ENCODE measurements at places on chromosomes 2 and 18.

DNA sequence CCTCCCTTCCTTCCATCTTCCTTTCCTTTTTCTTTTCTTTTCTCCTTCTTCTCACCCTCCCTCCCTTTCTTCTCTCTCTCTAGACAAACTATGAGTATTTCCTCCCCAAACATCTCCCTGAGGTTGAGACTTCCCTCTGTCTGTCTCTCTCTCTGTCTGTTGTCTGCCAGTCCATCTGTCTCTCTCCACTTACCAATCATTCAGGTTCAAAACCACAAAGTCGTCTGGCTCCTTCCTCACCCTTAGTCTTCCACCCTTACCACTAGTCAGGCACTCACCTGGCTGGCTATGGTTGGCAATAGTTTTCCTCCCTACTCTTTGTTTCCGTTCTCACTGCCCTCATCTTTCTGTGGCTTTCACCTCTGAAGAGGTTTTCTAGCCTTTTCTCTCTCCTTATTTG is 12.9 kb downstream of the CCL20 start:
- no peak for DNase-seq

- DNase-seq = no peak
These were observed 97.9 kb upstream of the RIOK3 start for GRCh38 chr18:23355206-23355605.

DNA sequence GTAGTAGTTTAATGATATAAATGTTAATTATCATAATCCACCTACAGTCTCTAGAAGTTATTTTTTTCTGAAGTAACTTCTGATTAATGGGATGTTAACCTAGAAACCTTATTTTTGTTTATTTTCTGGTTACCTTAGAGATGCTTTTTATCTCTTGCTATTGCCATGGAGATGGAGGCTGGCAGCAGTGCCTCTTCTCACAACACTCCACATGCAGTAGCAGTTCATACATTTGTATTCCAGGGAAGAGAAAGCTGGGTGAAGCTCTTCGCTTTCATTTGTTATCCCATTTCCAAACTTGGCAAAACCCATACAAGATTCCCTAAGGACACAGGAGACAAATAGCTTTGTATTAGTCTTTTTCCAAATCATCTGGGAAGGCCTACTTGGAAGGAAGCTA is 1794.1 kb upstream of the LRRTM1 start:
- DNase-seq = no peak

- no peak for DNase-seq
These were observed 20.9 kb downstream of the SLC39A10 start for GRCh38 chr2:195677884-195678283.

GRCh38 chr2:67755156-67755882 is 307.5 kb downstream of the C1D start:
- no peak for DNase-seq

- DNase-seq = no peak
These were observed 267.7 kb downstream of the BCL11A start for GRCh38 chr2:60285626-60286316.

DNA sequence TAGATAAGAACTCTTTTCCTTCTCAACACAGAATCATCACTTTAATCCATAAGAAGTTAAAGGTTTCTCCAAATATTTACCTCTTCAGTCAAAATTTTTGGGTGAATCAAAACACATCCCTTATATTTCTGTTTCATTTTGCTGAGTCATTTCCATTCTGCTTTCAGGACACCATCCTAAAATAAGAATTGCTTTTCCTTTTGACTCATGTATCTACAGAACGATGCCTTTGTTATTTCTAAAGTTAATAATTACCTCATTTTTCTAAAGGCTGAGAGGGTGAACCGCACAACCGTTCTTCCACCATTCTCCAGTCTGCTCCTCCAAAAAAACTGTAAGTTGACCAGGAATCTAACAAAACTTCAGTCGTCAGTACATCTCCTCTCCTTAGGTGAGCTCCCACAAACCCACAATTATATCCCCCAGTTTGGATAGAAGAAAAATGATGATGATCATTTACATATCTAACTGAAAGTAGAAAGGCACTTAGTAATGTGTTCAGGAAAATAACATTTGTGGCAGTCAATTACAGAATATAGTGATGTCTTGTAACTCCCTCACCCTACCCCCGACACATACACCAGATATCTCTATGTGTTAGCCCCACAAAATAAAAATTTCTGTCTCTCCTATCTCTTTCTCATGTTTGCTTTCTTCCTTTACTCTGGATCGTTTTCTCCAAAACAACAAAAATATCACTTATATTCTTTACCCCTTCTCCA is 162.5 kb downstream of the RAD51AP2 start:
- DNase-seq = no peak

DNA sequence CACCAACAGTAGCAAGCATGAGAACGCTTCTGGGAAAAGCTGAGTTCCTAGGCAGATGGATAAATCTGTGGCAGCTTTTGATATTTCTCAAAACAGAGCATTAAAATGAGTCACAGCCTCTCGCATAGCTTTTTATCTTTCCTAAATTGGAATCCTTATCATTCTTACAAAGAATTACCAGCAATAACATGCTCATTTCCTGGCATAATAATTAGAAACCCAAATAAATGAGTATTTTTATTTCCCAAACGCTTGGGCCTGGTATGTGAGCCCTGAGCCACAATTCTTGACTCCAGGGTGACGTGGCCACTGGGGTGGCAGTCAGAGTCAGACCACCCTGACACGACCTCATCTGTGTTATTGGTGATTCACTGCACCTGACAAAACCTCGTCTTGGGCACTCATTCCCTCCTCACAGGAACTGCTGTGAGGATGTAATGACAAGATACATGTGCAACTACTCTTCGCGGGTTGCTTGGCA is 210.7 kb downstream of the ARL4C start:
- peak; percentile 62 for DNase-seq

DNA sequence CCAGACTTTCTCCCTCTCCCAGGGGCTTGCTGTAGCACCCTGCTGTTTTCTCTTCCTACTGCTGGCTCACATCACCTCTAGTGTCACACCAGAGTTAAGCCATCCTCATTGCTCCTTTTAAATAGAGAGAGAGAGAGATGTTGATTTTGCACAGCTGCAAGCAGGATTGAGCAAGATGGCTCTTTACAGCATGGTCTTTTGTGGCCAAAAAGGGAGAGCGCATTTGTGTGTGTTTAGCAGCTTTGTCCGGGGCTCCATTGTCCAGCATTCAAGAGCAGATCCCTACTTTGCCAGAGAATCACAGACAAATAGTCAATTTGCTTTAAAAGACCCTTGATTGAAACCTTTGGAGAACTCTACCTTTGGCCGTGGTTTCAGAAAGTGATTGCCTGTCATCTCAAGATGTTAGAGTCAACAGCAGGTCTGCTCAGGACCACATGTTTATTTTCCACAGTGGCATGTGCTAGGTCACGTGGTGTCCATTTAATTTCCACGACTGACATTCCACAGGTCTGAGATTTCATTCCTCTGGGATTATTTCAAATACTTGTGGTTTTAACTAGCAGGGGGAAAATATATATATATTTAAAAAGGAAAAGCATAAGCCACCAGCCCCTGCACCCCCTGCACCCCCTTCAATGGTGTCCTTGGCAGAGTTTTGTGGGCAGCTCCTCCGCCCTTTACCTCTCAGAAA is 359.9 kb upstream of the SLC14A2 start:
- no peak for DNase-seq

- DNase-seq = peak; percentile 48
These were observed 142.8 kb downstream of the NDUFA10 start for GRCh38 chr2:239882331-239882732.

DNA sequence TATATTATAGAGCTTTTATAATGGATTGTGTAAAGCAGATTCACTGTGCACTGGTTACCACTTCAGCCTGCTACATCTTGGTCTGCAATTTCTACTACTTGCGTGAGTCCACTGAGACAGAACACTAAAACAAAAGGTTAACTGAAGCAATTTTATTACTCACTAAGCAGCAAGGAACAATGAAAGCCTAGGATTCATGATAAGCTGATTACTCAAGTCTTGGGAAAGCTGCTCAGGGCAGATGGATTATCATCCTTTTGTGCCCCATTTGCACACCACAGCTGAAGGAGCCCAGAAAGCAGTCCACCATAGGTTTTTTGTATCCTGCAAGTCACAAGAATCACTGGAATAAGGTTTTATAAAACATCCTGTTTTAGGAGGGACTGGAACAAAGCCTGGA is 1215.2 kb upstream of the TMEFF2 start:
- DNase-seq = no peak

DNA sequence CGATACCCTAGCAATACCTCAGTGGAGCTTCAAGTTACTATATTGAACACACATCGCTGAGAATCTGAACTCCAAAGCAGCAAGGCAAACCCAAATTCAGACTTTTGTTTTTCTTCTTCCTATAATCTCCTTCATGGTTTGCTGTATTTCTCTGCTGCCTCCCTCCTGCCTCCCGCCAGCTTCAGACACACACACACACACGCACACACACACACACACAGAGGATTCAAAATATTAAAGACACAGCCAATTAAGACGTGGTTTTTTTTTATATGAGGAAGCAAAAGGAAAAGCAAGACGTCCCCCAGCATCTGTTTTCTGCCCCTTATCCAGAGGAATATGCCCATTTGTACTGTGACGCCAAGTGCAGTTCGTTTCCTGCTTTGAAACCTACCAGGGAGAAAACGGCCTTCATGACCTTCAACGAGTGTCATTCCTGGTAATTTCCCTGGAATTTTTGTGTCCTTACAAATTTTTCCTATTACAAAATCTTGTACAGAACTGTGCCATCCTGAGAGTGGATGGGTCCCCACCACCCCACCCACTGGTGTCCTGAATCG is 547.9 kb upstream of the ID2 start:
- DNase-seq = no peak

DNA sequence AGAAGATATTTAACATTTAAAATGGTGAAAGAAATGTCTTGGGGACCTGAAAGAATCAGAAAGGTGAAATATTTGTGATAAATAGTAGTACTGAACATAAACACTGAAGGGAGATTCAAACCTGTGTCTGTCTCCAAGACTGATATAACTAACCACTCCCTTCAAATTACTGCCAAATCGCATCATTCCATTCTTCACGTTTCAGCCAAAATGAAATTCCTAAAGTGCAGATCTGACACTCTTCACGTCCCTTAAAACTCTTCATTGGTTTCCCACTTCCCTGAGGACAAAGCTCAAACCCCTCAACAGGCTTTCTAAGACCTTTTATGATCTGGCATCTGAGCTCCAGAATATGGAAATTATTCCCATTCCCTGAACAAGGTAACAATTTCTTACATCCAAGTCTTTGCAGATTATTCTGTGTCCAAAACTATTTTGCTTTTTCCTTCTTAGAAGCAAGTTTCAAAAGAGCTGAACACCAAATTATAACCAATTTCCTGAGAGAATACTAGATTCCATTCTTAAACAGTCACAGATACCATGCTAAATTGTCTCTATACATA is 18.9 kb downstream of the SLC8A1 start:
- no peak for DNase-seq

DNA sequence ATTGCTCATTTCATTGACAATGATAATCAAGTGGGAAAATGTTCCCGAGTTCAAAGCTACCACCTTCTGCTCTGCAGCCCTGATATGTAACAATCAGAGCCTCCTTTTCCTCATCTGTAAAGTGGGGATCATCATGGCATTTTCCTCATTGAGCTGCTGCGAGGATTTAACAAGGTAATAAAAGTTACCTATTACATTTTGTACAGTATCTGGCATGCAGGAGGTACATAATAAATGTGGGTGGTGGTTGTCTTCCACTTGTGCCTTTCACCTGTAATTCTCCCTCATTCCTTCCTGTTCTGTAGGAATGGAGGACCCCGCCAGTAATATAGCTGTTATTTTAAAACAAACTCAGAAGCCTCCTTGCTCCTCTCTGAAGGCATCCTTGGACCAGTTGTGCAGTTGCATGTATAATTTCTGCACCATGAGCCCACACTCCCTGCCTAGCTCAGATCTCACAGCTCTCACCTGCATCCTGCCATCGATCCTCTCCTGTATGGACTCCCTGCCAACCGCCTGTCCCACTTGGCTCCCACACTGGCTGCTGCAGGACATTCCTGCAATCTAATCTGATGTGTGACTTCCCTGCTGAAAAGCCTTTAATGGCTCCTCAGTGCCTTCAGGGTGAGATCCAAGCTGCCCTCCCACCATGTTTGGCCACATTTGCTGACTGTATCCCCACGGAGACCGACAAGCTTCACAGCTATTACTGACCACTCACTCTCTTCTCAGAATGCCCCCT is 350.4 kb downstream of the EN1 start:
- no peak for DNase-seq

DNA sequence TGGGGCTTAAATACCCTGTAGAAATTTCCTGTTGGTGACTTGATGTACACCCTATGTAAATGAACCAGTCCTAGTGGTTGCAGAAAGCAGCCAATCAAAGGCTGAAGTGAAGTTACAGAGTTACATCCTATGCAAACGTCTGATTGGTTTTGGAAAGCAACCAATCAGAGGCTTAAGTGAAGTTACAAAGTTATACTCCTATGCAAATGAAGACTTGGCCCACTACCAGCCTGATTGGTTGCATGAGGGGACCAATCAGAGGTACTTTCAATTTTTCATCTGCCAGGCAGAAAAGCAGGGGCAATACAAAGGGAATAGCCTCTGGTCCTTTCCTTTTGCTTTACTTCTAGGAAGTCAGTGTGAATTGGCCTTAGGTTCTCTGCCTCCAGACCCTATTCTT is 13.6 kb upstream of the ZNF397 start:
- DNase-seq = no peak

GRCh38 chr18:78527984-78528383 is 451.6 kb upstream of the SALL3 start:
- DNase-seq = no peak

GRCh38 chr2:235966932-235967757 is 201.0 kb downstream of the GBX2 start:
- DNase-seq = no peak

GRCh38 chr2:113116100-113116958 is 11.1 kb upstream of the IL1RN start:
- DNase-seq = peak; percentile 31

DNA sequence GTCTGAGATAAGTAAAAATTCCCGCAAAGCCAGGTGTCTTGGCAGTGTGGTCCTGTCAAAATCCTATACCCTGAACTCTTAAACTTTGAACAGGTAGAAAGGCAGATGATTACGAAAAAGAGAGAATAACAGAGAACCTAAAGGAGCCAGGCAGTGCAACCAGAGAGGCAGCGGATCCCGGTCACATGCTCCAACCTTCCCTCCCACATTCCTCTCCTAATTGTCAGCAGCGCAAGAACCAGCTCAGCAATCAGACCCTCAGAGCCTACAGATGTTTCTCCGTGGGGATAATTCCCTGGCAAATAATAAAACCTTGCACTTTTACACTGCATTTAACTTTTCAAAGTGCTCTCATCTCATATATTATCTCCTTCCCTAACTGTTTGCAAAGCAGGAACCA is 124.8 kb downstream of the EPHA4 start:
- no peak for DNase-seq
